ENCODE measurements at places on chromosomes 1 and 21.

- DNase-seq, result no peak
- no peaks in the 10 kb centered on the region for H3K36me3 ChIP-seq
- no peaks in the 10 kb centered on the region for H3K4me1 ChIP-seq
- no peaks in the 10 kb centered on the region for H3K27me3 ChIP-seq
Measured at GRCh38 chr1:187146388-187146787, 317.6 kb downstream of the PLA2G4A start.

GRCh38 chr1:39973503-39974135, 18.7 kb downstream of the MFSD2A start:
- H3K27me3 ChIP-seq, result no peaks in the 10 kb centered on the region
- DNase-seq, result peak; percentile 78
- H3K4me3 ChIP-seq, result no peak overlapping the region
- H3K27ac ChIP-seq, result no peak overlapping the region
- H3K36me3 ChIP-seq, result no peaks in the 10 kb centered on the region

GRCh38 chr1:223732993-223733798, 20.9 kb downstream of the CAPN2 start:
- DNase-seq, result no peak
- H3K36me3 ChIP-seq, result no peaks in the 10 kb centered on the region
- H3K4me1 ChIP-seq, result peaks cover 22% of the 10 kb centered on the region
- no peak overlapping the region for H3K4me3 ChIP-seq

GRCh38 chr1:167061073-167061464, 29.1 kb downstream of the GPA33 start:
- H3K27ac ChIP-seq, result no peak overlapping the region
- no peaks in the 10 kb centered on the region for H3K27me3 ChIP-seq
- no peak for DNase-seq
- H3K4me1 ChIP-seq, result no peaks in the 10 kb centered on the region
- H3K36me3 ChIP-seq, result no peaks in the 10 kb centered on the region

GRCh38 chr1:215133532-215133931, 51.0 kb downstream of the KCNK2 start:
- no peaks in the 10 kb centered on the region for H3K4me1 ChIP-seq
- no peak for DNase-seq
- H3K4me3 ChIP-seq, result no peak overlapping the region
- no peaks in the 10 kb centered on the region for H3K27me3 ChIP-seq

DNA sequence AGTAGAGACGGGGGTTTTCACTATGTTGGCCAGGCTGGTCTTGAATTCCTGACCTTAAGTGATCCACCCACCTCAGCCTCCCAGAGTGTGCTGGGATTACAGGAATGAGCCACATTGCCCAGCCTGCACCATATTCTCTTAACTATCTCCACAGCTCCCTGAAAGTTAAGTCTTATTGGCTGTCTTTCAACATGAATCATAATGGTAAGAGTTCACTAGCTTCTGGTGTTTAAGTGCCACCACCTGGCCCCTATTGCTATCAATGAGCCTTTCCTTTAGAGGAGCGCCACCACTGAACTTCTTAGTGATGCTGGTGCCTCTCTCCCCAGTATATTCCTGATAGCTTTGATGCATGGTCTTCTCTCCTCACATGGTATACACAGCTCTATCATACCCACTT, 15.7 kb downstream of the ZFYVE9 start:
- no peaks in the 10 kb centered on the region for H3K27me3 ChIP-seq
- H3K27ac ChIP-seq, result no peak overlapping the region
- no peak for DNase-seq
- no peak overlapping the region for H3K4me3 ChIP-seq
- peaks cover 3% of the 10 kb centered on the region for H3K4me1 ChIP-seq
- H3K36me3 ChIP-seq, result no peaks in the 10 kb centered on the region

DNA sequence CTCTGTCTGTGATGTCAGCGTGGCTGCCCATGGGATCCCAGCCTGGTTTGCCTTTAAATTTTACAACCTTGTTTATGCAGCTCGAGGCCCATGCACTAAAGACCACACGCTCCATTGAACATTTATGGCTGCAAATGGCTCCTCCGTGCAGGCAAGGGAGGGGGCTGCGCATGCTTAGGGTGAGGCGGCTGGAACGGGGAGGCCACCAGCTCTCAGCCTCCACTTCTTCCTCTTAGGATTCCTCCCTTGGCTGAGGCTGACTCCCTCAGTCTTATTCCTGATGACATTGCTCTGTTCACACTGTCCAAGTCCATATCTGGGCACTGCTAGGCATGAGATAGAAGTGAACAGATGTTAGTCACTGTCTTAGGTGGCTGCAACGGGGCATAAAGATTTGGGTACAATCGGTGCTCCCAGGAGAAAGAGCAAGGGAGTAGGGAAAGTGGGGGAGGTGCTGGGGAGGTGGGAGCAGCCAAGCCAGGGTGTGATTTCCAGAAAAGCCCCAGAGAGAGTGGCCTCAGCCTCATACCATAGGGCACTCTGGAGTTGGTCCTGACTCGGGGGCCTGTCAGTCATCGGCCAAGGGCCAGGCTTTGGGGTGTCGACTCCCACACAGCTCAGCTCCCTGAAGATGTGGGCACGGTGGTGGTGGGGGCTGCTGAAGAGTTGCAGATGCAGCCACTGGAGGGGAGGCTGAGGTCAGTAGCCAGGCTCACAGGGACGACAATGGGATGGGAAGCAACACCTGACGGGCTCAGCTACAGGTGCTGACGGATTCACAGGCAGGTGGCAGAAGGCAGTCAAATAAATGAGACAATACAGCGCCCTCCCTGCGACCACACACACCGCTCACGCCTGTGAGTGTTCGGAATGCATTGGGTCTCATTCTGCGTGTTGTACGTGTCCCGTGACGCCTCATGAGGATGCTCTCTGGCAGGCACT, 37.3 kb upstream of the ACTL8 start:
- no peak for DNase-seq
- no peaks in the 10 kb centered on the region for H3K36me3 ChIP-seq
- H3K27me3 ChIP-seq, result no peaks in the 10 kb centered on the region
- H3K27ac ChIP-seq, result no peak overlapping the region
- H3K4me3 ChIP-seq, result no peak overlapping the region

- H3K4me3 ChIP-seq, result no peak overlapping the region
- H3K27ac ChIP-seq, result no peak overlapping the region
- H3K36me3 ChIP-seq, result no peaks in the 10 kb centered on the region
- H3K27me3 ChIP-seq, result no peaks in the 10 kb centered on the region
Measured at GRCh38 chr1:180040034-180040433, 85.4 kb downstream of the CEP350 start.

DNA sequence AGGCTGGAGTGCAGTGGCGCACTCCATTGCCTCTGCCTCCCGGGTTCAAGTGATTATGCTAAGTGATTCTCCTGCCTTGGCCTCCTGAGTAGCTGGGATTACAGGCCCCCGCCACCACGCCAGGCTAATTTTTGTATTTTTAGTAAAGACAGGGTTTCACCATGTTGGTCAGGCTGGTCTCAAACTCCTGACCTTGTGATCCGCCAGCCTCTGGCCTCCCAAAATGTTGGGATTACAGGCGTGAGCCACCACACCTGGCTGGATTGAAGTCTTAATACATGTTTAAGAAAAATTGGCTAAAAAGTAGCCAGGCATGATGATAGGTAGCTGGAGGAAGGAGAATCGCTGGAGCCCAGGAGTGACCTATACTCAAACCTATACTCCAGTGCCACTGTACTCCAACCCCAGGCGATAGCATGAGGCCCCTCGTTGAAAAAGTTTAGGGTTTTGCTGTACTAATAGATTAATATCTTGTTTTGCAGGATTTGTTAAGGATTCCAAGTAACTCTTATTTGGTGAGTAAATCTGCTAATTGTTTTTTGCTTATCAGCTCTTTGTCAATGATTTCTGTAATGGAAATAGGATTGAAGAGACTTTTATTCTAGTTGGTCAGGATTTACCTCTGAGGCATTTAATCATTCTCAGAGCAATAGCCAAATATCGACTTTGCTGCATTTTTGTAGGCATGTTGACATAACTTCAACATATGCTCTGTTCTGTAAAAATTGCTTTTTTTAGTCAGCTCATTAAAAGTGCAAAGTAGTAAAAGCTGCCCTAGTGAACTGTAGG, 2.0 kb downstream of the RCC1 start:
- H3K4me3 ChIP-seq, result peak overlapping the region; percentile 75
- H3K27ac ChIP-seq, result peak overlapping the region; percentile 10
- H3K27me3 ChIP-seq, result no peaks in the 10 kb centered on the region
- no peak for DNase-seq
- H3K36me3 ChIP-seq, result no peaks in the 10 kb centered on the region
- peaks cover 13% of the 10 kb centered on the region for H3K4me1 ChIP-seq

DNA sequence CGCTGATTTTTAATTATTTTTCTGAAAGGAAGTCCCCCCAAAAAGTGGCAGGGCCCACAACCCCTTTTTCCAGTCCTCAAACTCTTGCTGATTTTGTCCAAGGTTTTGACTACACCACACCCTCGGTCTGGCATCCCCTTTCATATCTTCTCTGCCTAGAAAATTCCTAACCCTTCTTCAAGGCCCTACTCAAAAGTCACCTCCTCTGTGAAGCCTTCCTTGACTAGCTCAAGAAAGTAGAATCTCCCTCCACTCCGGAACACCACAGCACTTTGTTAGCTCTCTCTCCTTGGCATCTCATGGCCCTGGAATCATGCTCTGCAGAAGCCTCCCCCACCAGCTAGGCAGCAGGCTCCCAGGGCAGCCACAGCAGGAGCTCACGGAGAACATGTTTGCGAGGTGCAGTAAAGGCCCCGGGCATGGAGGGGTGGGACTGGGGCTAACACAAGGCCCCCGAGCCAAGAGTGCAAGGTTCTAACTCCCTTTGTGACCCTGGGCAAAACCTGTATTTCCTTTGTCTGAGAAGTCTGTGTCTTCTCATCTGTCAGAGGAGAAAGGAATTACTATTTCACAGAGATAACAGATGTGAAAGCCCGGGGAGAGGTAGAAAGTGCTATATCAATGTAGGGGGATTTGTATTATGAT, 17.7 kb upstream of the S100A7 start:
- H3K4me3 ChIP-seq, result no peak overlapping the region
- H3K36me3 ChIP-seq, result no peaks in the 10 kb centered on the region
- H3K27me3 ChIP-seq, result no peaks in the 10 kb centered on the region
- DNase-seq, result no peak
- H3K27ac ChIP-seq, result no peak overlapping the region
- peaks cover 1% of the 10 kb centered on the region for H3K4me1 ChIP-seq

DNA sequence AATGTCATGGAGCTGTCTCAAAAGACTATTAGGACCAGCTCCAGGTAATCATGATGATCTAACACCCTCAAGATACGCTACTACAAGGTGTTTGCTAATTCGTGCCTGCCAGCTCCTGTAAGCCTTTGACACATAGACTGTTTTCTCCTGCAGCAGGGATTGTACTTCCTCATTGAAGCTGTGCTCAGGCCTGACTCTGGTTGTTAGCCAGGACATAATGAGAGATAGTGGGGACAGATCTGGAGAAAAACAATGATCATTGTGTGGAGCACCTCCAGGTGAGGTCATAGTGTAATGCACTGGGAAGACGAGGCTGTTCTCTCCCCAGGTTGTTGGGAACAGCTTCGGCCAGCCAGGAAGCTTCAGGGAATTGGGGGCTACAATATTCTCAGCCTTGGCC, 94.6 kb downstream of the SETD4 start:
- H3K36me3 ChIP-seq, result no peaks in the 10 kb centered on the region
- H3K27ac ChIP-seq, result no peak overlapping the region
- no peak for DNase-seq
- no peaks in the 10 kb centered on the region for H3K4me1 ChIP-seq
- H3K4me3 ChIP-seq, result no peak overlapping the region

GRCh38 chr1:206581571-206581981, 30.7 kb downstream of the EIF2D start:
- no peak overlapping the region for H3K27ac ChIP-seq
- H3K4me1 ChIP-seq, result no peaks in the 10 kb centered on the region
- H3K36me3 ChIP-seq, result no peaks in the 10 kb centered on the region
- H3K27me3 ChIP-seq, result no peaks in the 10 kb centered on the region
- DNase-seq, result no peak

DNA sequence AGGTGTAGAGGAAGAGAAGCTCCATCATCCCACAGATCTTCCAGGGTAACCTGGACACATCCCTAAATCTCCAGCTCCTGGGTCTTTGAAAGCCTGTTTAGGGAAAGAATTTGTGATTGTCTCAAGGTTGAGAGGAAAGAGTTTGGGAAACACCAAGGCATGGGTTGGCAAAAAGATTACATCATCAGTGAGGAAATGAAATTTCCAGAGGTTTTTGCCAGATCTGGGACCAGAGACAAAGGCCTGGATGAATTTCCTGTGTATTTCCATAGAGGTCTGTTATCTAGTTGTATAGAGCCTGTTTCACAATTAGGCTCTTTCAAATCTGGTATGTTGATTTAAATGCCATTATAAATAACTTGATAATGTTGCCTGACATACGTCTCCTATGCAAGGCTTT, 82.3 kb downstream of the GPR89B start:
- H3K36me3 ChIP-seq, result no peaks in the 10 kb centered on the region
- peaks cover 2% of the 10 kb centered on the region for H3K4me1 ChIP-seq

DNA sequence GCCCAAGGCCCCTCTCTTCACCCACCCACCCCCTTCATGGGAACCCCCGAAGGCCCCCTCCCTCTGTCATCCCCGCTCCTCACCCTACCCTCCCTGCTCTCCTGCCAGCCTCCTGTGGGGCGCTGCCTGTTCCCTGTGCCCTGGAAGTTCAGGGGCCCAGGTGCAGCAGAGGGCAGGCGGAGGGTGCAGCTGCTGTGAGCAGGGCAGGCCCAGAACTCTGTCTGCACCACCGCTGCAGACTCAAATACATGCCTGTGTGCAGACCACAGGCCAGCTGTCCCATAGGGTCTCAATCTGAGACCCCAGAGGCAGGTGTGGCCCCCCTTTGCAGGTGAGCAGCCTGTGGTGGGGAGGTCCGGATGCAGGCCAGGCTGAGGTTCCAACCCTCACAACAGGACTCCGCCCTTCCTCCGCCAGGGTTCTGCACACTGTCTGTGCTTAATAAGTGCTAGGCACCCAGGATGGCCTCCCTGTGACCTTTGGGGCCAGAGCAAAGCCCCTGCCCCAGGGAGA, 62.5 kb downstream of the WNT9A start:
- peaks cover 9% of the 10 kb centered on the region for H3K4me1 ChIP-seq
- no peak overlapping the region for H3K27ac ChIP-seq
- H3K27me3 ChIP-seq, result no peaks in the 10 kb centered on the region
- H3K4me3 ChIP-seq, result no peak overlapping the region
- no peaks in the 10 kb centered on the region for H3K36me3 ChIP-seq

DNA sequence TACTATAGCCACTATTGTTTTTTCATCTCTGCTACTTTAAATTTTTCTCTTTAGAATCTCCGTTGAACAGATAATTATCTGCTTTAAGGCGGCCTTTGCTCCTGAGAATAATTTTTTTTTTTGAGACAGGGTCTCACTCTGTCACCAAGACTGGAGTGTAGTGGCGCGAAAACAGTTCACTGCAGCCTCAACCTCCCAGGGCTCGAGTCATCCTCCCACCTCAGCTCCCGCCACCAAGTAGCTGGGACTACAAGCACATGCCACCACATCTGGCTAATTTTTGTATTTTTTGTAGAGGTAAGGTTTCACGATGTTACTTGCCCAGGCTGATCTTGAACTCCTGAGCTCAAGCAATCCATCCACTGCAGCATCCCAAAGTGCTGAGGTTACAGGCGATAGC, 28.6 kb downstream of the TRIT1 start:
- H3K27me3 ChIP-seq, result no peaks in the 10 kb centered on the region
- no peak overlapping the region for H3K27ac ChIP-seq
- H3K4me1 ChIP-seq, result no peaks in the 10 kb centered on the region
- no peak for DNase-seq
- H3K36me3 ChIP-seq, result no peaks in the 10 kb centered on the region
- H3K4me3 ChIP-seq, result no peak overlapping the region

All from ovary (tissue), 10 donors.